ENCODE measurements at places on chromosomes 2 and 18.

DNA sequence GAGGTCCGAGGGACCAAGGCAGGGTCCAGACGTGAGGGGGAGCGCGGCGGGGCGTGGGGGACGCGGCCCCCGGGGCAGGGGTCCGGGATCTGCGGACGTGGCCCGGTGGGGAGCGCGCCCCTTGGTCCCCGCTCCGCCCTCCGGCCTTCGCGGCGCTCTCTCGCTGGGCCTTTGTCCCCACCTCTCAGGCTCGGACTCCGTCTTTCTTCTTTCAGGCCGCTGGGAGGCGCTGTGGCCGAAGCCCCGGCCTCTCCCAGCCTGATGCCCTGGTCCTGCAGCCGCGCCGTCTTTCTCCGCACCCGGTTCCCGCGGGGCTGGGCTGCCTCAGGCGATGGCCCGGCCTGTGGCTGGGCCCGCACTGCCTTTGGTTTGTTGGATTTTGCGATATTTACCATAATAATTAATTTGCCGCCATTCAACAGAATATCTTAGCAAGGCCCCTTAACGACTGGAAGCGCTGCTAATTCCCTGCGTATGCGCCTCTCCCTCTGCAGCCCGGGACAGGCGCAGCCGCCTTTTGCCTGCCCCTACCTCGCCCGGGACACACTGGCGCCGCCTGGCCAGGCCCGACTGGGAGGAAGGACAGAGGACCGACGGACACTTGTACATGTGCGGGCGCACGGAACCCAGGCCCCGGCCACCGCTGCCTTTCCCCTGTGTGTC is 10.8 kb downstream of the SIX3 start:
- no peak for DNase-seq

DNA sequence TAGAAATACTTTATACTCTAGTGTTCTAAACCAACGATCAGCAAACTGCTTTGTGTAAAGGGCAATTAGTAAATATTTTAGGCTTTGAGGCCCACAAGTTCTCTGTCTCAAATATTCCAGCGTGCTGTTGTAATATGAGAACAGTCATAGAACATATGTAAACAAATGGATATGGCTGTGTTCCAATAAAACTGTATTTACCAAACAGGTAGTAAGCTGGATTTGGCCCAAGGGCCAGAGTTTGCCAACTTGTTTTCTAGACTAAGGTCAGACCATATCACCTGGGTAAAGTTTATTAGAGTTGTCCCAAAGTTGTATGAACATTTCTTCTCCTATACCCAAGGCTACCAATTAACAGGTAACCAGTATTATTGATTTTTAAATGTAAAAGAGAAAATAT is 303.2 kb upstream of the MC4R start:
- DNase-seq, result no peak

DNA sequence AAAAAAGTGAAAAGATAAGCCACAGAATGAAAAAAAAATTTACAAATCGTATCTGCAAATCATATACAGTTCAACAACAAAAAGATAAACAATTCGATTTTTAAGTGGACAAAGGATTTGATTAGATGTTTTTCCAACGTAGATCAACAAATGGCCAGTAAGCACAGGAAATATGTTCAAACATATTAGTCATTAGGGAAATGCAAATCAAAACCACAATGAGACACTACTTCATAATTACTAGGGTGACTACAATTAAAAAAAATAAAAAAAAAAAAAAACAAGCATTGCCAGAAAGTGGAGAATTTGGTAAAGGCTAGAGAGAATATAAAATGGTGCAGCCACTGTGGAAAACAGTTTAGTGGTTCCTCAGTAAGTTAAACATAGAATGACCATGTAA is 38.3 kb upstream of the RNU4ATAC start:
- DNase-seq, result no peak

GRCh38 chr2:136255648-136256461 is 137.9 kb upstream of the CXCR4 start:
- DNase-seq, result no peak

DNA sequence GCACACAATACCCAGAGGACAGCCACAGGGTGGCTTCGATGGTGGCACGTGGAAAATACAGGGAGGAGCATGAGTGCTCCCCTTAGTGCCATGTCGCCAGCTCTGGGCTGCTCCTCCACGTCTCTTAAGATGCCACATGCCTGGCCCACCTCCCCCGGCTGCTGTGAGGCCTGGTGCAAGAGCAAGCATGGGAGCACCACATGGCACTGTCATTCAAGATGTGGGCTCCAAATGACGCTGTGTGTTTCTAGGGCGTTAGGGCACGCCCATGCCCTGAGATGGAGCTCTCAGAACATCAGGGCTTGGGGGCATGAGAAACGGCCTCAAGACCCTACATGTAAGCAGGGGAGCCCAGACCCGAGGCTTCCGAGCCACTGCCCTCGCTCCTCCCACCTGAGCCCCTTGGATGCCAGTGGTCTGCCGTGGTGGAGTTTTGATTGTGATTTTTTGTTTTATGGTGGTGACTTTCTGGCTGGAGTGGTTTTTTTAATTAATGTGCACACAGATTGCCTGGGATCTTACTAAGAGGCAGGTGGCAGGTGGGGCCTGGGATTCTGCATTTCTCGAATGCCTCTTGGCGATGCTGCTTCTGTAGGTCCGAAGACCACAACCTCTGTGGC is 239.3 kb downstream of the GBX2 start:
- no peak for DNase-seq

DNA sequence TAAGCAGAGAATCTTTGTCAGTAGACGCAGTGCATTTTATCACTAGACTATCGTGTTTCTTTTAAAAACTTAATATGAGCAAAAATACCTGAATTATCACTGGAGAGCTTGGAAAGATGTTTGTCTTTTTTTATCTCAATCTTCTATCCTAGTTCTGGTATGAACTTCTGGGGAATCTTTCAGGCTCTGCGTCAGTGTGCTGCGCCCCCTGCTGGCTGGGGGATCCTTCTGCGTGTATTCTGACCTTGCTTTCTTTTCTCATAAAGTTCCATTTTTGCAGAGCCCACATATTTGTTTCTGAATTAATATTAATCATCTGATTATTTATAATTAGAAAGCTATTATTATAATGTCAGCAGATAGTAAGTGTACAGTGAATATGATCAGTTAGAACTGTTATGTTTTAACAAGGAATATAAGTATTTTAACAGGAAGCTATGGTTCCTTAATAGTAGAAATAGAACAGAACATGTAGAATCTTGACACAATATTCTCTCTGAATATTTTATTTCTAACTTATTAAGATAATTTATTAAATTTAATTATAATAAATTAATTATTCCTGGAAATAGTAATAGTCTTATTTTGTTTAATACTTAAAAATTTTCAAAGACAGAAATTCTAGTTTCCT is 945.0 kb upstream of the CRIM1 start:
- no peak for DNase-seq

- DNase-seq, result no peak
Measured at GRCh38 chr2:70509565-70509964, 44.1 kb downstream of the TGFA start.

DNA sequence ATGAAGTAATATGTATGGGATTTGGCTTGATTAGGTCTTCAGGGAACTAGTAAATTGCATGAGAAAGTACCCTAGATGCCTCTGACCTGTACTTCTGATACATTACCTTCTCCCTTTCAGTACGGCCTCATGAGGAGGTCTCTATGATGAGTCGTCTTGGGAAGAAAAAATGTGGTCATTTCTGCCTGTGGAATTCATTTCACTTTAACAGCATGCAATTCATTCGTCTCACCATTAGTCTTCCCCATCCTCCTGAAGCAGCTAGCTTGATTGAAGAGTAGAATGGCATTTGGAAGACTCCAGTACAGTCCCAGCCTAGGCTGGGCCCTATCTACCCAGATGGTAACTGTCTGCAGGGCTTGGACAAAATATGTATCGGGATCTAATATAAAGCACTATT is 52.2 kb downstream of the TMX3 start:
- no peak for DNase-seq

DNA sequence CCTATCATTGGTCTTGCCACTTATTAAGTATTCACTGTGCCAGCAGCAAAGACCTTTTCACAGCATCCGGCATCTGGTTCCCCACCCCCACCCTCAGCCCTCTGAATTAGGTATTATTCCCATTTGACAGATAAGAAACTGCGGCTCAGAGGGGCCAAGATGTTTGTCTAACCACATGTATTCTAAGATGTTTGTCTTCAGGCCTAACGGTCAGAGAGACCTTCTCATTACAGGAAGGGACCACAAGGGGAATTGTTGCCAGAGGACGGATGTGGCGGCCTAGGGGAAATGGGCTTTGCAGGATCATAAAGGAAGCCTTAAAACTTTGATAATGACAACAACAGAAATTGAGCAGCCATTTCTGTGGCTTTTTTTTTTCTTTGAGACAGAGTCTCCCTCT is 16.6 kb downstream of the NPPC start:
- DNase-seq, result no peak

DNA sequence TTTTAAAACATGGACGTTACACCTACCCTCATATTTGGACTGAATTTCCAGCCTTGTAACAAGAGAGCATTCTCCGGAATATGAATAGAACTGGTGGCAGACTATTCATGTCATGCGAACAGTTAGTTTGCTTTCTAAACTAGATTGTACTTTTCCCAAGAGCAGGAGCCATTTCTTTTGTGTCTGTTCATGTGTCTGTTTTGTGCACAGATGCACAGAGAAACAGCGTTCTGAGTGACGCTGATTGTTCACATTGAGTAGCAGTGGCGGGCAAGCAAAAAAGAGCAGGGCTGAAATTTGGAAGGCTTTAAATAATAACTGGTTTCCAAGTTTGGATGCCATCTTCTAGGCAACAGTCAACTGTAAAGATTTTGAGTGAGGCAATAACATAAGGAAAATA is 200.3 kb downstream of the NRXN1 start:
- no peak for DNase-seq

DNA sequence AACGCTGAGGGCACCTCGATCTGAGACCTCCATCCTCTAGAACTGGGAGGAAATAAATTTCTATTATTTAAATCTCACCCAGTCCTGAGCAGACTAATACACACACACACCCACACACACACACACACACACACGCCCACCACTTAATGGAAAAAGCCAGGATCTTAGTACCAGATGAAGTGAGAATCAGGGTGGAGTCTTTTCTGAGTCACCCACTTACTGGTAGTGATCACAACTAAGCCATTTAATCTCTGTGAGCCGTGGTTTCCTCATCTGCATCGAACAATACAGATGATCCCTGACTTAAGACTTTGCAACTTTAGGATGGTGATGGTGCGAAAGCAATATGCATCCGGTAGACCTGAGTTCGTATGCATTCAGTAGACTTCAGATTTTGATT is 18.6 kb downstream of the THNSL2 start:
- no peak for DNase-seq

GRCh38 chr18:25962176-25962575 is 128.2 kb downstream of the SS18 start:
- no peak for DNase-seq

DNA sequence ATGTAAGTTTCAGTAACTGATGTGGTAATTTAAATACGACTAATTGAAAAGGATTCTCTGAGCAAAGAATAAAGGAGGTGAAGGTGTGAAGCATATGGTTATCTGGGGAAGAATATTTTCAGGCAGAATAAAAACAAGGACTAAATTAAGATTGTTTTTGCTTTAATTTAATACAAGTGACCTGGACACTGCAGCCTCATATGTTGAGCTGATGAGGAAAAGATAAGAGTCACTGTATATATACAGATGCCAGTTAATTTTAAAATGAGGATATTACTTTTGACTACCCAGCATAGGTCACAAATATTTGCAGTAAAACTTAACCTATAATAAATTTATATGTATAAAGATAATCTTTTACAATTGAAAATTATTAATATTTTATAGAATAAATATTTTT is 47.8 kb upstream of the LRP1B start:
- no peak for DNase-seq

- DNase-seq, result no peak
Measured at GRCh38 chr2:68906716-68907115, 35.5 kb upstream of the BMP10 start.

- no peak for DNase-seq
Measured at GRCh38 chr2:118371515-118371914, 283.2 kb downstream of the INSIG2 start.

DNA sequence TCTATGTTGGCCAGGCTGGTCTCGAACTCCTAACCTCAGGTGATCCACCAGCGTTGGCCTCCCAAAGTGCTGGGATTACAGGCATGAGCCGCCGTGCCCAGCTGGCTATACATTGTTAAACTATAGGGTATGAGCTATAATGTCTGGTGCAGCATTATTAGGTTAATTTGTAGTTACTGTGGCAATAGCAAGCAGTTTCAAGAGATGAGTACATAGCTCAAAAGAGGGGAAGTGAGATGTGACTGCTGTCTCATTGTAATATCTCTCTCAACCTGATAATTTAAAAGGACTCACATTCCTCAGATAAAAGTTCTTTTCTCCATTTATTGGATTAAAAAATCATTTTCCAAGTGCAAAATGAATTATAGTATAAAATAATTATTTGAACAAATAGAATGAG is 116.4 kb downstream of the INO80D start:
- no peak for DNase-seq

DNA sequence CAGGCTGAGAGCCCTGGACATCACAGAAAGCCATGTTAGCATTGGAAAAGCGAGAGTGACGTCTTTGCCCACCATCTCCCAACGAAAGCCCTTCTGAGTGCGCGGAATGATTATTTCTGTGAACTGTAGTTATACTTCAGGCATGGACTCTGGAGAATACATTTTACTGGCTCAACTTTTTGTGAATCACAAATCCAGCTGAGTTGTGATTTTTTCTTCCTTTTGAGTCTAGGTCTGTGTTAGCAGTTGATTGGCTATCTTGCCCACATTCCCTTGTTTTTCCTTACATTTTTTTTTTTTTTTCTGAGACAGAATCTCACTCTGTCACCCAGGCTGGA is 183.1 kb downstream of the INO80D start:
- no peak for DNase-seq

GRCh38 chr2:102112692-102113665 is 29.6 kb upstream of the IL1R1 start:
- no peak for DNase-seq

GRCh38 chr2:196086517-196087368 is 18.1 kb upstream of the DNAH7 start:
- DNase-seq, result no peak

GRCh38 chr2:63052411-63053080 is 1.9 kb downstream of the OTX1 start:
- no peak for DNase-seq

- DNase-seq, result no peak
Measured at GRCh38 chr2:17719562-17720371, 33.8 kb downstream of the SMC6 start.

DNA sequence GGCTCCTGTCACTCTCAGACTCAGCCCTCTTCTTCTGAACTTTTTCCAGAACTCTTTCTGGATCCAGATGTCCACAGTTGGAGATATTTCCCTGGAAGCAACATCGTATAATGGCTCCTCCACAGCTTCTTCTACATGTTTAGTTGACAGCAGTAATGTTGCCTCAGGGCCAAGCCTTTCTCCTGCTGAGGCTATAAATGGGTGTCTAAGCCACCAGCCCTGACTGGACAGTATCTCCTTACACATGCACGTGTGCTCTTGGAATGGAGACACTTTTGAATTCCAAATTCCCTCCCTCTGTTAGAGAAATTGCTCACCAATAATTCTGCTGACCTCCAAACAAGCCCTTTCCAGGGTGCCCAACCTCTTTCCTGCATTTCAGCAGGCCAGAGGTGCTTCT is 156.2 kb upstream of the PIK3C3 start:
- no peak for DNase-seq
